HS-5 (cell line): ENCODE measurements at places on chromosomes 1 and 21.

DNA sequence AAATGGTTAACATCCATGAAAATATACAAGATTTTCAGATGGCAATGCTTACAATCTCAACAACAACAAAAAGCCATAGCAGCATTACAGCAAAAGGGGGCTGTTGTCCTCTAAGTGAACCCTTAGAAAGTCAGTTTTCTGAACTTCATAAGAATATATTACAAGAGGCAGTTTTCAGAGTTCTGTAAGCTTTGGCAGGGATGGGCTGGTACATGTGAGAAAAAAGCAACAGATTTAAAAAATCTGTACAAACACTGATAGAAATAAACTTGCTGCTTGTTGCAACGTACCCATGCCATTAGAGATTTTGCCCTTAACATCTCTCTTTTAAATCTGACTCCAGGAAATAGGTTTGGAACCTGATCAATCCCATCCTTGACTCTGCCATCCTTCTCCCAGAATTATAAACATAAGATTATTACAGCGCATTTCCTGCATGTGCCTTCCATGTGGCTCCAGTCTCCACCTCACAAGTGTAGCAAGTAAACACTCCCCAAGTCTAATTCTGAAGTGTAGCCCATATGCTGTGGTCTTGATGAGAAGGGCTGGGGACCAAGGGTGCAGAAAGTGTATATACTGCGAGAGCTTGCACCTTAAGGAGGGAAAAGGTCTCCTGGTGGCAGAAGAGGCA, 101.4 kb upstream of the TSPAN2 start:
- DNase-seq, result no peak

GRCh38 chr1:6218375-6219164, 12.7 kb downstream of the RNF207 start:
- no peak for DNase-seq

GRCh38 chr1:14118691-14119485, 418.9 kb downstream of the PRDM2 start:
- DNase-seq, result no peak

- peak; percentile 76 for DNase-seq
Measured at GRCh38 chr1:212234431-212235395, 50.5 kb upstream of the PPP2R5A start.

GRCh38 chr1:1624443-1625403, 7.2 kb upstream of the MMP23B start:
- DNase-seq, result no peak

GRCh38 chr1:39692152-39693074, 1.2 kb upstream of the HPCAL4 start:
- no peak for DNase-seq

DNA sequence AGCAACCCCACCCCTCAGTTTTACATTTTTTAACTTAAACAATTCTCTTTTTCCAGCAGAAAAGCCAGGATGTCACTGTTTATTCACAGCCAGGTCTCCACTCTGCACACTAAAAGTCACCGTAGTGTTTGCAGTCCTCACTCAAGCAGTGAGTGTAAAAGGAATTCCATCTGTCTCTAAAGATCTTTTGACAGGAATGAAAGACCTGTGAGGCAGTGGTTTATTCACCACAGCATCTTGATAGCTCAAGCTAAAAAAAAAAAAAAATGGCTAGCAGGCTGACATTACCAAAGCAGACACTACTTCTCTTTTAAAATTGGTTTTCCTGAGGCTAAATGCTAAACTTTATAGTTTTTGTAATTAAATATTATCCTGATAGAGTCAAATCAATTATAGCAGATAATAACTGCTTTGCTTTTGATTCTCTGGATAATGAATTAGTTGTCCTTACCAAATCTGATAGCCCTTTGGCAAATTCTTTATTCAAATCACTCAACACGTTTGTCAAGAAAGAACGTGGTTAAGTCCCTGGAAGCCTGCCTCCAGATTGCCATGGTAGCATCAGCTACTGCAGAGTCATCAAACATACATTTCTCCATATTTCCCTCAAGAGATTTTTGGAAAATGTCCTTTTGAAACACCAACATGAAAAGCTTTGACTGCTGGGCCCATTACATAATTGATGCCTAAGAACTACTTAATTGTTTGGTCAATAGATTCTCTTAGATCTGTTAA, 22.2 kb upstream of the SLC5A9 start:
- DNase-seq, result no peak

DNA sequence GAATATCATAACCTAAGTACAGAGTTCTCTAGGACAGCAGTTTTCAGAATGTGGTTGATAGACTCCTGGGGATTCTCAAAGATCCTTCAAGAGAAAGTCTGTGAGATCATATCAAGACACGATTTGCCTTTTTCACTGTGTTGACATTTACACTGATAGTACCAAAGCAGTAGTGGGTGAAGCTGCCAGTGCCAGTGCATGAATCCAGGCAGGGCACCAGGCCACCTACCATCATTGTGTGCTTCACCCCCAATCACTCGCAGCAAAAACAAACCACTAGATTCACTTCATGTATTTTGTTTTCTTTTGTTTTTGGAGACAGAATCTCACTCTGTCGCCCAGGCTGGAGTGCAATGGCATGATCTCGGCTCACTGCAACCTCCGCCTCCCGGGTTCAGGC, 23.9 kb downstream of the DNAJC16 start:
- no peak for DNase-seq

DNA sequence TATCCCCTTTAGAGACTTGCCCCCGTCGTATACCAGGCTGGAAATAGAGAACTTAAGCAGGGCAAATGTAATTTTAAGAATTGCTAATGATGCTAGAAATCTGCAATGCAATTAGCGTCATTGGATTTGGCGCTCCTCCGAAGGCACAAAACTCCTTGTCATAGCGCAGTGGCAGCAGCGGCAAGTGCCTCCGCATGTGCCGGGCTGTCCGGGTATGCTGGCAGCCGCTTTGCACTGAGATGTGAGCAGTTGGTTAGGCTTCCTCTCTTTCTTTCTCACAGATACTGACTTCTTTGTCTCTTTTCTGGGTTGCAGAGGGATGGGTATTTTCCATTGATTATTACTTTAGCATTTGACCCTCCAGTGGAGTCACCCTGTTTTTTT, 193.4 kb upstream of the LMO4 start:
- DNase-seq, result no peak

DNA sequence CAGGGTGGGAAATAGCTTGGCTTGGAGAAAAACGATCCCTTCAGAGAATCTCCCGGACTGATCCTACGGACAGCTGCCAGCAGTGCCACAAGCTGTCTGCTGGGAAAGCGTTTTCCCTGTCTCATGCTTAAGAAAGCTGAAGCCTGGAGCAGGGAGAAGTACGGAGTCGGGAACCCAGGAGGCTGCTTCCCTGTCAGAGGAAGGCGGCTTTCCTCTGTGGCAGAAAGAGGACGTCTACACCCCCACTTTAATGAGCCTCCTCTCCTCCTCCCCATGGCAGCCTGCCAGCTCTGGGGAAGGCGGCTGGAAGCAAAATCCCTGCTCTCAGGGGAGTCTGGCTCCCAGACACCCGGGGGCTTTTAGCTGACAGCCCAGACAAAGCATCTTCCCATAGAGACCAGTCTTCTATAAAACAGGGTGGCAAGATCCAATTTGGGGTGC, 7.3 kb downstream of the KIF21B start:
- DNase-seq, result no peak

DNA sequence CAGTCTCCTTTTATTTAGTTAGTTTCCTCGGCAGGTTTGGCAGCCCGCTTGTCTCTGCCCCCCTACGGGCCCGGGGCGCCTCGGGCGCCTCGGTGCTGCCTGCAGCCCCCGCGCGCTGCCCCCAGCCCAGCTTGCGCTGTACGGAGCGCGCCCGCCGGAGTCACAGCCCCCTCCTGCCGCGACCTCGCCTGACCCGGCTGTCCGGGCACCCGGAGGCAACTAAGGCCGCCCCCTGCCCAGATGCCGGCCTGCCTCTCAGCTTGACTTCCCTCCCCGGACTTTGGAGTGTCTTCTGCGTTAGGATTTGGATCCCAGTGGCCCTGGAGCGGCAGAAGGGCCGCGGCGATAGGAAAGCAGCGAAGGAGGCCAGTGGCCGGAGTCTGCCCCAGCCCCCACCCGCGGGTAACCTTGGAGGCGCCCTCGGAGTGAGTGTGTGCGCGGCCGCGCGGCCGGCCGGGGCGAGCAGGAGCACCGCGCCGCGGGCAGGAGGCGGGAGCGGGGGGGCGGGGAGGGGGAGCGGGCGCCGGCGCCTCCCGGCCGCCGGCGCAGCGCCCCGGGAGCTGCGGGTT, 7.6 kb downstream of the CDKN2C start:
- no peak for DNase-seq

DNA sequence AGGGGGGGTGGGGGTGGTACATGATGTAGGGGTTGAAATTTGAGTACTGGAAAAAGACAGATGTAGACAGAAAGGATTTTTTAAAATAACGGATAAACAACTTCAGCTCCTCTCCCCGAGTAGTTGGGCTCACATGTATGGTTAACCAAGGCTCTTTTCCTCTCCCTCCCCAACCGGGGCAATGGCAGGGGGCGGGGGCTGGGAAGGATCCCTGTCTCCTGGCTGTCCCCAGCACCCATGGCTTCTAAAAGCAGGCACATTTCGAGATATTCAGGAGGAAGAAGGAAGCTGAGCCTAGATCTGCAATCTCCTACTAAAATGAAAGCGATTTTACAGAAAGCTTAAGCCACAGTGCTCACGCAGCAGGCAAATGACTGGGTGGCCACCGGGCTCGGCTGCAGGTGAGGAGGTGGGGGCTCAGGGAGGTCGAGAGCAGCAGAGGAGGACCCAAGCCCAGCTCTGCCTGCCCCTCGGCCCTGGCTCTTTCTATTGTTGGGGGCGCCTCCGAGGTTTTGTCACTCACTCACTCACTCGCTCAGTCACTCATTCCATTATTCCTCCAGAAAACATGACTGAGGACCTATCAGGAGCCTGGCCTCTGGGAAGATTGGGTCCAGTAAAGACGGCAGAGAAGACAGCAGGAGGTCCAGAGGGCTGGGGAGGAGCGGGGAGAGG, 573.3 kb downstream of the PTPRU start:
- DNase-seq, result no peak

GRCh38 chr1:41639332-41639936, 155.0 kb upstream of the EDN2 start:
- no peak for DNase-seq

DNA sequence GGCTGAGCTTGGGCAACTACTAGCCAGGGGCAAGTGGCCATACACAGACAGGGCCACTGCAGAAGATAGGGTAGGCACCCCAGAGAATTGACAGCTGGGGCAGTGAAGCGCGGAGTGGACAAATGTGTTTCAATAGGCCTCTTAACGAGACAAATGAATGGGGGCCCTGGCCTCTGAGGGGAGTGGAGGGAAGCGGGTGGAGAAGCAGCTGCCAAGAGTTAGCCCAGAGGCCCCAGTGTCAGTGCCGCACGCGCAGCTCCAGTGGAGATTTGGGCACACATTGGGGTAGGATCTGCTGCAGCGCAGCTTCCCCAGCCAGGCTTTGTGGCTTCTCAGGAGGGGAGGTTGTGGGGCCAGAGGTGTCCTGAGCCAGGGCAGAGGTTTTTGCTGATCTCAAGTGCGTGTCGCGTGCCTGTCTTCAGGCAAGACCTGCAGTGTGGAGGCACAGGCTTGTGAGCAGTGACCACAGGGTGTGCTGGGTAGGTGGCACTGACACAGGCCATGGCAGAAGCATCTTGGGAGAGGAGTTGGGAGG, 16.9 kb downstream of the PTPRF start:
- DNase-seq, result no peak

DNA sequence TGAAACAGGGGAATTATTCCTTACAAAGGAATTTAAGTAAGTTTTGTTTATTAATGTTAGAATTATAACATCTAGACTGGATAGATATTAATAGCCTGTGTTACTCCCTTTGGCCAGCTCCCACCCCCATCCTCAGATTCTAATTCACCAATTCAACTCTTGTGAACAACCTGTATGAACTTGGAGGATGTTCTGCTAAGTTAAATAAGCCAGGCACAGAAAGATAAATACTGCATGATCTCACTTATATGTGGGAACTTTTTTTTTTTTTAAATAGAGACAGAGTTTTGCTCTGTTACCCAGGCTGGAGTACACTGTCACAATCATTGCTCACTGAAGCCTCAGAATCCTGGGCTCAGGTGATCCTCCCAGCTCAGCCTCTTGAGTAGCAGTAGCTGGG, 32.2 kb downstream of the EFCAB7 start:
- no peak for DNase-seq

DNA sequence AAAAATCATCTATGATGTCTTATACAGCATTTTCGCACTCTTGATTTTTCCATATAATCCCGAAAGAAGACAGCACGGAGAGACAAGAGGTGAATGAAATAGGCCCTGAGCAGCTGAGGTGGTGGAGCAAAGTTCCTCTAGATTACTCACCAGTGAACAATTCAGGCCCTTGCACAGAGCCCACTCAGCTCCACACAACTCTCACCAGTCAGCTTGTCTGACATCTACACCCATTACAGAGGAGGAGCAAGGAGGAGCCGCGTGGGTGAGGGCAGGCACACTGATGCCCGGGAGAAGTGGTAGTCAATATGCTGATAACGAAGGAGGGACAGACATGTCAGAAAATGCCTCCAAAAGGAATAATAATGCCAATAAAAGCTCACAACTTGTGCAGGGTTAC, 59.9 kb downstream of the DNM3 start:
- no peak for DNase-seq
